ENCODE measurements at places on chromosomes 12 and 14. TPM values are rescaled to one million over a fixed set of nuclear protein-coding genes. Genes with fewer than 3 reads are reported as not detected.
A peak's percentile ranks its signal among the peaks of the same experiment; 100 is the strongest.

Gene MSI1
- total RNA-seq, result 0.28 TPM

DNA sequence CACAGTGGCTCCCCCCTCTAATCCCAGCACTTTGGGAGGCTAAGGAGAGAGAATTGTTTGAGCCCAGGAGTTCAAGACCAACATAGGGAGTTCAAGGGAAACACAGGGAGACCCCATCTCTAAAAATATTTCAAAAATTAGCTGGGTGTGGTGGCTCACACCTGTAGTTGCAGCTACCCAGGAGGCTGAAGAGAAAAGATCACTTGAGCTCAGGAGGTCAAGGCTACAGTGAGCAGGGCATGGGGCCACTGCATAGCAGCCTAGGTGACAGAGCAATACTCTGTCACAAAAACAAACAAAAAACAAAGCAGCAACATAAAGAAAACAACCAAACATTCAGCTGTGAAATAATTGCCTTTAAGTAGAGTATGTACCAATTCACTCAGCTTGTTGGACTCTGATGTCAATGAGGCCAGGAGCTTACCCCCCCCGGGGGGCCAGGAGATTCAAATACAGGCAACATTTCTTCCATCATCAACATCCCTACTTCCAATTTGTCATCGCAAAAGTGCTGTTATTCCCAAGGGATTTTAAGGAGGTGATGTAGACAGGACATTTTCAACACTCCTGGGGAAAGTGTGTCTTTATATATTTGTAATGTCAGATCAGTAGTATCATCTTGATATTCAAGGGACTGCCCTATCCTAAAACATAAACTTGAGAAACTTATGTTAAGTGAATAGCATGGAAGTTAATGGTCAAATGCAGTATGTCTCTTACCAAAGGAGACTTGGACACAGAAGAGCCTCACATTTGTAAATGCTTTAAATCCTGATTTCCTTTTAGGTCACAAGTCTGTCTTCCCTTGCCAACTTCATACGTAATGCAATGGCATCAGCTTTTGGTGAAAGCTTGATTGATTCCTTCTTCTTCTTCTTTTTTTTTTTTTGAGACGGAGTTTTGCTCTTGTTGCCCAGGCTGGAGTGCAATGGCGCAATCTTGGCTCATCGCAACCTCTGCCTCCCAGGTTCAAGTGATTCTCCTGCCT is 40.6 kb upstream of the AEBP2 start:
- ATAC-seq, result no peak

DNA sequence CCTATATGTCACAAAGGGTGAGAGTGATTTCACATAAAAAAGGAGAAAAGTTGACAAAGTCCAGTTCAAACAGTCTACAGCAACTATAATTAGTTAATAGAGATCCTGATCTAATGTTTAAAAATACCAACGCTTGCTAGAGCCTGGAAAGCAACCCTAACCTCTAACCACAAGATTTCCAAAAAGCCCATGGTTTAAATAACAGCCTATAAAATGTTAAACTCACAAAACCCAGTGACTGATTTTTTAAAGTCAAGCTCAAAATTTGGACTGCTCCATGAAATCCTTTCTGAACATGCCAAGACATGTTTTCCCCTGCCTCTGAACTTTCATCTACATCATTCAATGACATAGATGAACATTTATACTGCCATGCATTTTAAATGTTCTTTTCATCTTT is 81.6 kb downstream of the PLEKHG7 start:
- no peak for ATAC-seq

Gene NTF3
- total RNA-seq, result 2.0 TPM

DNA sequence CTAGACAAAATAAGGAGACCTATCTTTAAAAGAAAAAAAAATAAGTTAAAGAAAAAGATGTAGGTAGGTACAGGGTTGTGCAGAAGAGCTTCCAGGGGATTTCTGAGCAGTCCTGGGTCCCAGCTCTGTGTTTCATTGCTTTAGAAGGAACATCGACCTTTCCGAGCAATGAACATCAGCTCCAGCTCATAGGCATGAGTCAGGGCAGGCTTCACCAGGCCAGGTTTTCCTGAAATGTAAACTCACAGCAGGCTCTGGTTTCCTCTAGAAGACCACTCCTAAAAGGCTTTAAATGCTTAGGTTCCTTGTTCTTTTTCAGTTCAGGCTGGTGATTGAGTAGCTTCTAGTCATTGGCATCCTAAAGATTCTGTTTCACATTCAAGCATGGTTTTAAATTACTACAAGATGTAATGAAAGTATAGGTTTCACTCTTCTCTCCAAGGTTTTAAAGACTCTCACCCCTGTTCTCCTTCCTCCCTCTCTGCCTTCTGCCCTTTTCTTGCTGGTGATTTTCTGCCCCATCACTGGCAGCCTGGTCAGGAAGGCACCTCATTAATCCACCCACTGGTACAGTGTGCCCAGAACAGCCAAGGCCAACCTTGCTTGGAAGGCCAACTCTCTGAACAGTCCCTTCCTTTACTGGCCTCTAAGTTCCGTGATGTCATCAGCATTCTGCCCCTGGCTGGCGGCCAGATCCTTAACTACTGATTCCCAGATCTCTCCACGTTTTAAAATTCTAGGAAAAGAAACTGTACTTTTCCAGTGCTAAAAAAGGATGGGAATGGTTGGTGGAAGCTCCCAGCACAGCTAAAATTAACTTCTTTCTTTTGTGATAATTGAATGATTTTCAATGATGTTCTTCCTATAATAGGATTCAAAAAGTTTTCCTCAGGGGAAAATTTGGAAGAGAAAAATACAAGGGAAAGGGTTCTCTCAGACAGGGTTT is 109.4 kb upstream of the HIF1A start:
- peak; percentile 55 for ATAC-seq

Gene IFNG-AS1
- not detected for total RNA-seq

Gene ASB2
- 1.00 TPM for total RNA-seq

DNA sequence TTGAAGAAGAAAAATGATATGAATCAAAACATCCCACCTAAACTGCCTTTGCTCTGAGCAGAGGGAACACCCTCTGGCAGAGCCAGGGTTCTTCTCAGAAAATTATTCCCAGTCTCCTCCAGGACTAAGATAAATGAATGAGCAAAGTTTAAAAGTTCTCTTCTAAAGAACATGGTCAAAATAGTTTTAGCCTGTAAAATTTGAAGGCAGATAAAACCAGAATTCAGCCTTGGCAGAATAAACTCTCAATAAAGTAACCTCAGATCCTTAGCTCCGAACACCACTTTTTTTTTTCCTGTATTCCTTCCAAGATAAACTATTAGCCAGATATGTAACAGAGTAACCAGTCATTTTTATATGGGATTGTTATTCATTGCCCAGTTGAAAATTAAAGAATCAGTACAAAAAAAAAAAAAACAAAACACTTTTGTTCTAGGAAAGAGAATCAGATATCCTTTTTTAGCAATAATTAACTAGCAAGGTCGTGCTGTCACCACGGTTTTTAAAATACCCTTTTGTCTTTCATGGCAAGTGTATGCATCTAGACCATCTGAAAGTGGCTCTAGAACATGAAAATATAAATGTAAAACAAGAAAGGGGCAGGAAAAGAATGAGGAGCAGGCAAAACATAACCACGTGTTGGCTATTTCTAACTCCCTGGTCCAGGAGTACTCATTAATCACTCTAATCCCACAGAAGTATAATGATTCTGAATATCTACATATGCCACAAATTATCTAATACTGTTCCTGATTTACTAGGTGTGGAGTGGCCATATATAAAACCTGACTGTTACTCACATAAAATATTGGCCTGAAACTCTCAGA is 60.8 kb downstream of the CAPZA3 start:
- no peak for ATAC-seq

Gene ARHGEF40
- 2.3 TPM for total RNA-seq

Gene MAP3K9
- total RNA-seq, result 20.1 TPM

- ATAC-seq, result no peak
These were observed 15.9 kb upstream of the ARMH4 start for GRCh38 chr14:58167891-58168290.

DNA sequence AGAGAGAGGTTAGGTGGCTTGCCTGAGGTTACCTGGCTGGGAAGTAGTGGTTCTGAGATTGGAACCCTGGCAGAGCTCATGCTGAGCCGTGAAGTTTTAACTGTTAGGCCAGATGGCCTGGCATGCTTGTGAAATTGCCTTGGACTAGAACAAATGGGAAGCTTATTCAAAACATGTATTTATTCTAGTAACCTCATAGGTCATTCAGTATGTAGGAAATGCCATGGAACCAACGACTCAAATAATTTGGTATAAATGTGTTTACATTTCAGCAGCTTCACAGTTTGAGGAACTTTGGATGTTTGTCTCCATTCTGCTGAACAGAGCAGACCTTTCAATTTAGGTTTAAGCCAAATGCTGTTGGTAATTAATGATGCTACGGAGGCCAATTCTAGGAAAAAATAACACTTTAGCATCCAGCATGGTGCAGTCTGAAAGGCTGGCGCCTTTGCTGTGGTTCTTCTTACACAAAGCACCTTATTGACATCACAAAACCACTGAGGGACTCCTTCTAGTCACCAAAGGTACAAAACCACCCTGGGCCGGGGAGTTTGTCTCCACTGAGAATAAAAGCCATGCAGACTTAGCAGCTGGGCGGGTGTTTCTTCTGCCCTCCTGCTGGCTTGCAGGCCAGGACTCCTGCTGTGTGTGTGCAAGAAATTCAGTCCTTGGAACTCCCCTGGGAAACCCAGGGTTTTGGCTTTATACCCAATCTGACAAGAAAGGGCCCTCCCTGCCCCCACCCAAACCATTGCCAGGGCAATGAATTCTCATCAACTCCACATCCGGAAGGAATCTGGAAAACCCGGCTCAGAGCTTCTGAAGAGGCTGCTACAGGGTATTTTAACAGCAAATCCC is 64.2 kb downstream of the ELK3 start:
- no peak for ATAC-seq

Gene LALBA
- not detected for total RNA-seq
